Activated B cell treated with CpG ODN at 0.5 μM for 24 hours (primary cell): ENCODE measurements at places on chromosomes 6 and 20.

DNA sequence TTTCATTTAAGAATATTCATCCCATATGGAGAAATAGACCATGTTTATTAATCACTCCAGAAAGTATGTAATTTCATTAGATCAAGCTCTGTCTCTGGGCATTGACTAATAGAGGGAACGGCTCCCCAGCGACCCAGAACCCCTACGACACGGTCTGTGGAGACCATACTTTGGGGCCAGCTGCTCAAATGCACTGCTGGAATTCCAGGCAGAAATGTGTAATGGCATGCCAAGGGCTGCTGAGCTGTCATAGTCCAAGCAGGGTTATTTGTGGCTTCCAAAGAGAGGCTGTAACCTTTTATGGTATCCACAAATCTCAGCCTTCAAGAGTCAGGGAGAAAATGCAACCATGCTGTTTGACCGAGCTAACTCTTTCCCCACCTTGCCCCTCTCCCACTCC lies 755.8 kb downstream of the DHX35 start:
- DNase-seq = no peak

DNA sequence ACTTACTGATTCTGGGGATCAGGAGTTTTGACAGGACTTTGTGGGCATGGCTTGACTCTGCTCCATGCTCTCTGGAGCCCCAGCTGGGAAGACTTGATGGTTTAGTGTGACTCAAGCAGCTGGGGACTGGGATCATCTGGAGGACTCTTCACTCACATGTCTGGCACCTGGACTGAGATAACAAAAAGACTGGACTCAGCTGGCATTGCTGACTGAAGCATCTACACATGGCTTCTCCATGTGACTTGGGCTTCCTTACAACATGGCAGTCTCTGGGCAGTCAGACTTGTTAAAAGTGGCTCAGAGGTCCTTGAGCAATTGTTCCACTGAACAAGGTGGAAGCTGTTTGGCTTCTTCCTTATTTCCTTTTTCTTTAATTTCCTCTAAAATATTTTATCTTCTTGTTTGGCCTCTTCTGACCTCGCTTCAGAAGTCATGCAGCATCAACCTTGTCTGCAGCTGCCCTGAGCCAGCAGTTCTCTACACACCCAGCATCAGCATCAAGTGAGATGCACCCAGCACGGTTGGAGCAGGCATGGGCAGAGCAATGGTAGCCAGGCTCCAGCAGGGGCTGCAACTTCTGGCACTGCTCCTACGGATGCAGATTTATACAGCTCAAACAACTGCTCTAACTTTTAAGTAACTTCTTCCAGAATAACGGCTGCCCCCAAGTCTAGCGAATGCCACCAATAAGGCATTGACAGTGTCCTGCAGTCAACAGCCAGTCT lies 5.6 kb upstream of the HM13 start:
- no peak for DNase-seq

DNA sequence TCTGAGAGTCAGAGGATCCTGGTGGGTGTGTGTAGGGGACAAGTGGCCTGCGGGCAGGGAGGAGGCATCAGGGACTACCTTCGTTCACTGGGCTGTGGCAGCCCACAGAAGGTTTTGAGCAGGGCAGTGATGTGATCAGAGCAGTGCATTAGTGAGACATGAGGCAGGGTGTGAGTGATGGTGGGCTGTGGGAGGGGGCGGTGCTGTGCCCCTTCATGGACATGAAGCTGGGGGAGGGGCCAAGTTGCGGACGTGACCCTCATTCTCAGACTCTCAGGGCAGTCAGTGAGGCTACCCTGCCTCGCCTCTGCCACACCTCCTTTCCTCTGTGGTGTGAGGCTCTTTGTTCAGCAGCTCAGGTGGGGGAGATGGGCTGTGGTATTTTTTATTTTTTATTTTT lies 142.2 kb upstream of the RNF24 start:
- DNase-seq = no peak

GRCh38 chr20:16069389-16070010 lies 503.7 kb downstream of the KIF16B start:
- DNase-seq = no peak

GRCh38 chr6:72784071-72784470 lies 162.2 kb downstream of the KCNQ5 start:
- no peak for DNase-seq

DNA sequence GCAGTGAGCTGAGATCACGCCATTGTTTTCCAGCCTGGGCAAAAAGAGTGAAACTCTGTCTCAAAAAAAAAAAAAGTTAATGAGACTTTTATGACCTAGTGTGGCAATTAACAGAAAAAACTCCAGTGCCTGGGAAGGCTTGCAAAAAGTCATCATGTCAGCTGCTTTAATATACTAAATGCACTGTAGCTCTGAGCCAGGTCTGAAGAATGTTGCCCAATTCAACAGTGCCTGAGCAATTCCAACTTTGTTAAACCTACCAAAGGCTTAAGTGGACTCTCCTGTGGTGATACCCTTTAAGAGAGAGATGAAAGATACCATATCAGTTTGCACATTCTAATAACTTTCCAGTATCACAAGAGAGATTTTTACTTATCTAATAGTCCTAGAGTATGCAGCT lies 6.5 kb upstream of the ROS1 start:
- DNase-seq = no peak

- no peak for DNase-seq
These were observed 39.3 kb downstream of the ARID1B start for GRCh38 chr6:156816505-156816904.

DNA sequence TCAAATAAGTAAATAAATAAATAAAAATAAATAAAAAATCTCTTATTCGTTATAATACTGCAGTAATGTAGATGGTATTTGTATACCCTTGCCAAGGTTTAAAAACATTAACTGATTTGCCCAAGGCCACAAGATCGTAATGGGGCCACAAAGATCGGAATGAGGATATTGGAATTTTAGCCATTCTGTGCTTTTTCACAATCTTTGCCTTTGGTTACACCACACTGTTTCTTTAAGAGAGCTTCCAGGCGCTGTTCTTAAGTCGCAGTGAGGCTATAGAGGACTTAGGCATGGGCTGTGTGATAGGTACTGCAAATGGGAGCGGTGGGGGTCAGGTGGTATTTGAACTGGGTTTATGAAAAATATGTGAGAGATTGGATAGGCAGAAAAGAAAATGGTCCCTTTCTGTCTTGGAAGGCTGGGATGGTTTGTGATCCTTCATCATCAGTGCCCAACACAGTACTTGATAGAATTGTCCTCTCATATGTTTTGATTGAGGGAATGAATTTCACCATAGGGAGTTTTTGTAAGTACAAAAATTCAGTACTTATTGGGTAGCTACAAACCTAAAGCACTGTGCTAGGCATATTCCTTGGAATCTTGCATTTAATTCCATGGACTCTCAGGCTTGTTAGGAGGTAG lies 1.4 kb downstream of the NUS1 start:
- no peak for DNase-seq

DNA sequence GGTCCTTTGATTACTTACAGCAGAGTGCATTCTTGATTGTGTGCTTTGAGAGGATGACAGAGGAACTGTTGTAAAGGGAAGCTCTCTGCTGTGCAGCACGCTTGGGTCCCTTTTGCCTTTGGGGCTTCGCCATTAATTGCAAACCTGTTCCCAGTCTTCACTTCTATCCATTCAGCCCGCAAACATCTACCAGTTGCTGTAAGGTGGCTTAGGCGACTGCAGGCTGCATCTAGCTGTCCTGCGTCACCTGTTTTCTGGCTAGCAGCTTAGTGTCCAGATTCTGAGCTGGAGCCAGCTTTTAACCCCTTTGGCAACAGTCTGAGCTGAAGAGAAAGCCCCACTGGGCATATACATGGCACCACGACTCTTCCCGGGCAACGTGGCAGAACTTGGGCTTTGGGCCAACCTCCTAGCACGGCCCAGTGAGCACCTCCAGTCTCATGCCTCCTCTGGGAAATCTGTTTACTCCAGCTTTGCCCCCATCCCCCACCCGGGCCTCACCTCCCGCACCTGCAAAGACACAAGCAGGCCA lies 2.5 kb upstream of the FASTKD5 start:
- DNase-seq = no peak

GRCh38 chr6:56856036-56856580 lies 98.8 kb upstream of the BEND6 start:
- no peak for DNase-seq

GRCh38 chr6:87574237-87574804 lies 15.5 kb downstream of the RARS2 start:
- no peak for DNase-seq

- no peak for DNase-seq
These were observed 63.5 kb downstream of the GRM4 start for GRCh38 chr6:34082348-34082747.

GRCh38 chr6:62452586-62452985 lies 166.6 kb upstream of the KHDRBS2 start:
- no peak for DNase-seq

DNA sequence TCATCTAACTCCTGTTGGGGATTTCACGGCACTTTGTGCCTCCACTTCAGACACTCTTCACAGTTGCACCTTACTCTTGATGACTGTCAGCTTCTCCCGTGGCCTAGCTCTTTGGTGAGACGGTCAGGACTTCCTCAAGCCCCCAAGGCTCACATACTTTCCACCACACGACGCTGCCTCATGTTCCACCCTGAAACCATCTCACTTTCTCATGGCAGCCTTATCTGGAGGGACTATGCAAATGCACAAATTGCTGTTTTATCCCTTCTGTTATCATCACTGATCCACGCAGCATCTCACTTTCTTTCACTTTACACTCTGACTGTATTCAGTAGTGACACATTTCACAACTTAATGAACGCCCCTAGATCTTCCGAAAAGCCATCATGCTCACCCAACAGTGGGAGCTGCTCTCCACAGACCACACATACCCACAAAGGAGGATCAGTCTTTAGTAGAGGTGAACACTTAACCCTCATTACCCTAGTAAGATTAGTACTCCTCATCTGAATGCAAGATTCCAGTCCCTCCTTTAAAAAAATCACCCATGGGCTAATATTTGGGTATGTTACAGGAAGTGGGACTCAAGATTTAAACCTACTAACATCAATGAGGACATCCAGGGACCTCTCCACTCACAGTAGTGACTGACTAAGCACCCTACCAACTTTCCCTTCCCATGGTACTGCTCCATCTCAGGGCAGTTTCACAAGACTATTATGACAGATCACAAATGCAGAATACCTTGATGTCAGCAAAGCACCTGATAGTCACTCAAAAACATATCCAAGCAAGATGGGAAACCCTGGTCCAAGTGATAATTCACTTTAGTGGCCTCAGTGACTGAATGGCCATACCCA lies 35.4 kb downstream of the FYN start:
- DNase-seq = no peak

DNA sequence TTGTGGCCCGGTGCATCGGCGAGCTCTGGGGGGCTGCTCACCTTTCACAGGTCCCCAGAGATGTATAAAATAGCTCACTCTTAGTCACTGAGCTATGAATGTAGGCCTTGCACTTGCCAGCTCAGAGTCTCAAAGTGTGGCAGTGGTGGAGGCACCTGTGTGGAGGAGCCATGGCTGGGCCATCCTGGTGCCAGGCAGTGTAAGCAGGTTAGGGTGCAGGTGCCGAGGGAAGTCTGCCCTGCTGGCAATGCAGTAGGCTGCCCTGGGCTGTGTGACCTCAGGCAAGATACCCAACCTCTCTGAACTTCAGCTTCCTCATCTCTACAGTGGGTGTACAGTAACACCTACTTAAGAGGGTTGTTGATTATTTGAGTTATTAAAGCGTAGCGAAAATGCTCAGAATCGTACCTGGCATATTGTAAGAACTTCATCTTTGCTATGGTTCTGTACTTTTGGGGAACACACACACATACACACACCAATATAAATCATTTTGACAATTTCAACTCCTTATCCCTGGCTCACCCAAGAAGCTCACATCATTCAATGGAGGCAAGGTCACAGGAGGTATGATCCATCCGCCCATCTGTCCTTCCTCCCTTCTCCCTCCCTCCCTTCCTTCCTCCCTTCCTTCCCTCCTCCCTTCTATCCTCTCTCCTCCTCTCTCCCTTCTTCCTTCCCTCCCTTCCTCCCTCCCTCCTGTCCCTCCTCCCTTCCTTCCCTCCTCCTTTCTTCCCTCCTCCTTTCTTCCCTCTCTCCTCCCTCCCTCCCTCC lies 66.8 kb upstream of the STX16 start:
- no peak for DNase-seq

DNA sequence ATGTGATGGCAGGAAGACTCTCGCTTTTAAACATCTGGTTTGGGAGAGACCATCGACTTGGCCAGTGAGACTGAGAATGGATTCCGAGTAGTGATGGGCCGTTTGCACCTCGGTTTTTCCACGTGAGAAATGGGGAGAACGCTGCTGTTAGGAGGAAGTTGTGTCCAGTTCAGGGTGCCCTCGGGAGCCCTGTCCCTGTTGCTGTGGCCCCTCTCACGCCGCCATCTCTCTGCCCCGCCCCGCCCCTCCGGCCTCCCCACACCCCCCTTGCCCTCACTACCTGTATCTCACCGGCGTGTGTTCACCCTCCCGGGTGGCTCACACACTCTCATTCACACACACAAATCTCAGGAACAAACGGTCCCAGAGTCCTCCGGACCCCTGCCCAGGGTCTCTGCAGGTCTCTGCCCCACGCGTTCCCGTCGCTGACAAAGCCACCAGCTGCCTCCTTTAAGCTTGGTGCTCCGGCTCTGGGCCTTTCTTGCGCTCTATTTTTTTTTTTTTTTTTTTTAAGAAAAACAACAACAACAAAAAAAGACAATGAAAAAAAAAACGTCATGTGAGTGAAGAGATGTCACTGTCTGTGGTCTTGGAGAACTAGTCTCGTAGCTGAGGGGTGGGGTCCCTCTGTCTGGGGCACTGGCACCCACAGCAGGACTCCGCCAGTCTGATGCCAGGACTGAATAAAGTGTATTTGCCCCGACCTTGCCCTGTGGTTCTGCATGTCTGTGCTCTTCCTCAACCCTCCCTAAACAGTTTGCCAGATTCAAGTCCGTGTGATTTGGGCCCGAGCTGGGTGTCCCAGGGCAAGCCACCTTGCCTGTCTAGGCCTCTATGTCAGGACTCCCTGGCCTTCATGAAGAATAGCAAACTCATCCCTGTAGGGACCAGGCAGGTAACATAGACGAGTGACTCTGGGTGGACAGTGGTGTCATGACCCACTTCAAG lies 2.9 kb downstream of the SOX12 start:
- DNase-seq = no peak

- DNase-seq = no peak
These were observed 46.8 kb upstream of the SLCO4A1 start for GRCh38 chr20:62595491-62595890.

GRCh38 chr20:4545526-4545925 lies 176.2 kb upstream of the PRND start:
- DNase-seq = no peak

DNA sequence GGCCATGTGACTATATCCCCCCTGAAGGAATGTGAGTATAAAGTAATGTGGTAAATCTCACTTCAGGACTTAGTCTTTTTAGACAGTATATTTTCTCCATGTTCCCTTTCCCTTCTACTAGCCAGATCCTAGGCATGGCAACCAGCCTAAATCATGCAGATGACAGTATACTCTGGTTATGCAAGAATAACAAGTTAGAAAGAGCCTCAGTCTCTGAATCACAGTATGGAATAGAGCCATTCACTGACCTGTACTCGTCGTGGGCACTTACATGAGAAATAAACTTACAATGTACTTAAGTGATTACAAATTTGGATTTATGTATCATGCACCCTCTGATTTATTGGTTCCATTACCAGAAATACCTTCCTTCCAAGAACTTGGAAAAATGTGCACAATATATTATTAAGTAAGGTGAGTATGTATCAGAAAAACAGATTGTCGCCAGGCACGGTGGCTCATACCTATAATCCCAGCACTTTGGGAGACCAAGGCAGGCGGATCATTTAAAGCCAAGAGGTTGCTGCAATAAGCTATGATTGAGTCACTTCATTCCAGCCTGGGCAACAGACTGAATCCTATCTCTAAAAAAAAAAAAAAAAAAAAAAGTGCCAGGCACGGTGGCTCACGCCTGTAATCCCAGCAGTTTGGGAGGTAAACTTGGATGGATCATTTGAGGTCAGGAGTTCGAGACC lies 25.1 kb upstream of the FAM8A1 start:
- no peak for DNase-seq
